ENCODE measurements at places on chromosomes 16 and 17.

DNA sequence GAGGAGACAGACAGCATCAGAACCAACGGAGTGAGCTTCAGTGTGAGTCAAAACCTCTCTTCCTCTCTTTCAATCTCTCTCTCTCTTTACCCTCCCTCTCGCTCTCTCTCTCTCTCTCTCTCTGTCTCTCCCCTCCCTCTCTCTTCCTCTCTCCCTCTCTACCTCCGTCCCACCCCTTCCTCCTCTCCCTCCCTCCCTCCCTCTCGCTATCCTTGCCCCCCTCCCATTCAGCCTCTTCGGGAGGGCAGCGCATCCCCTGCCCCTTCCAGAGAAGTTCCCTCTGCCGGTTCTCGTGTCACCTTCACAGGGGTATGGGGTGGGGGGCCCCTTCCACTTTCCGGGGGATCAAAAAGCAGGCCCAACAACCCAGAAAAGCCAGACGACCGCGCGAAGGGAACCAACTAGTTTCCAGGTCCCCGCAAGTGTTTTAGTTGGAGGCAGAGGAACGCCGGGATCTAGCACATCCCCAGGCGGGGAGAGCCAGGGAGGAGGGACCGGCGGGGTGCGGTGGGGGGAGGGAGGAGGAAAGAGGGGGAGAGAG is 28.9 kb upstream of the RBFOX1 start:
- DNase-seq, result no peak

GRCh38 chr17:82320140-82320840 is 2.9 kb upstream of the CD7 start:
- DNase-seq, result no peak

DNA sequence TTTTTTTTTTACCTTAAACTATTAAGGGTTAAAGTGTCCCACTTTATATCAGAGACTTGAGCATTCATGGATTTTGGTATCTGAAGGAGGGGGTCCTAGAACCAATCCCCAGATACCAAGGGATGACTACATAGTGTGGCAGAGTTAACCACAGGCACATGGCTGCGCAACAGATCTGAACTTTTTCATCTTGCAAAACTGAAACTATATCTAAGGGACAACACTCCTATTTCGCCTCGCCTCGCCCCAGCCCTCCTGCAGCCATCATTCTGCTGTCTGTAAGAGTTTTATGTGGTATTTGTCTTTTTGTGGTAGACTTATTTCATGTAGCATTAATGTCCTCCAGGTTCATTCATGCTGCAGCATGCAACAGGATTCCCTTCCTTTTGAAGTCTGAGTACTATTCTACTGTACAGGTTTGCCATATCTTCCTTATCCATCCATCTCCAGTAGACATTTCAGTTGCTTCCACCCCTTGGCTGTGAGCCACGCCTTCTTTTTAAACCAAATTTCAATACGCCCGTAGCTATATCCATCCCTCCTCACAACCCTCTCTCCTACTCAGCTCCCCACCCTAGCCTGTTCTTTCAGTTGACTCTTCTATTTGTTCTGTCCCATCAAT is 53.2 kb downstream of the AMFR start:
- no peak for DNase-seq

GRCh38 chr16:64865069-64865696 is 256.7 kb downstream of the CDH11 start:
- DNase-seq, result no peak

GRCh38 chr16:84851192-84852127 is 31.7 kb downstream of the CRISPLD2 start:
- DNase-seq, result no peak

DNA sequence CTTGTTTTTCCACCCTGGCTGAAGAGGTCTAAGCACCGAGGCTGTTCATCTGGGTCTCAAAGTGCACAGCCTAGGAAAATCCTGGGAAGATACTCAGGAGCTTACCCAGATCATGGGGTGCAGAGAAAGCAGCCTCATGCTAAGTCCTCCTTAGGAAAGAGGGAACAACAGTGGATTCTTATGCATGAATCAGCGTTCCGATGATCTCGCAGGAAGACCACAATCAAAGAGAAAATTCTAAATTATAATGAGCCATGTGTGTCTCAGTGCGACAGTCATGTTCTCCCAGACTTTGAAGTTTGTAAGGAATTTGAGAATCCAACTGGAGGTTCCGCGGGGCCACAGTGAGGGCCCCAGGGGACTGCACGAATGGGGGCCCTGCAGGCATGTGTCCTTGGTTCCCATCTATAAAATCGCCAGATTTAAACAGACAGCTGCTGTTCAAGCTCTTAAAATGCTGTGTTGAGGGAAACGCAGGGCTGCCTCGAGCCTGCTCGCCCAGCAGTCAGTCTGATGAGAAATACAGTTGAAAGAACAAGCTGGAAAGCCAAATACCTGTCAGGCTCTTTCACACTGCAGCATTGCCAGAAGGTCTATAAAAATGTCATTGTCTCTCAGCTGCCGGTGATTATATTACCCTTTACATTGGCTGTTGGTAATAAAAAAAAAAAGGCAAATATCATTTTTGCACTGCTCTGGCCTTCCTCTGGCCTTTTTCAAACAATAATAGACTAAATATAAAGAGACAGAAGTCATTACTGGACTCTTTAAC is 152.1 kb downstream of the PMP22 start:
- no peak for DNase-seq

GRCh38 chr16:53457670-53458069 is 23.4 kb downstream of the RBL2 start:
- DNase-seq, result peak; percentile 7

- no peak for DNase-seq
These were observed 7.8 kb upstream of the BIRC5 start for GRCh38 chr17:78206298-78206697.

DNA sequence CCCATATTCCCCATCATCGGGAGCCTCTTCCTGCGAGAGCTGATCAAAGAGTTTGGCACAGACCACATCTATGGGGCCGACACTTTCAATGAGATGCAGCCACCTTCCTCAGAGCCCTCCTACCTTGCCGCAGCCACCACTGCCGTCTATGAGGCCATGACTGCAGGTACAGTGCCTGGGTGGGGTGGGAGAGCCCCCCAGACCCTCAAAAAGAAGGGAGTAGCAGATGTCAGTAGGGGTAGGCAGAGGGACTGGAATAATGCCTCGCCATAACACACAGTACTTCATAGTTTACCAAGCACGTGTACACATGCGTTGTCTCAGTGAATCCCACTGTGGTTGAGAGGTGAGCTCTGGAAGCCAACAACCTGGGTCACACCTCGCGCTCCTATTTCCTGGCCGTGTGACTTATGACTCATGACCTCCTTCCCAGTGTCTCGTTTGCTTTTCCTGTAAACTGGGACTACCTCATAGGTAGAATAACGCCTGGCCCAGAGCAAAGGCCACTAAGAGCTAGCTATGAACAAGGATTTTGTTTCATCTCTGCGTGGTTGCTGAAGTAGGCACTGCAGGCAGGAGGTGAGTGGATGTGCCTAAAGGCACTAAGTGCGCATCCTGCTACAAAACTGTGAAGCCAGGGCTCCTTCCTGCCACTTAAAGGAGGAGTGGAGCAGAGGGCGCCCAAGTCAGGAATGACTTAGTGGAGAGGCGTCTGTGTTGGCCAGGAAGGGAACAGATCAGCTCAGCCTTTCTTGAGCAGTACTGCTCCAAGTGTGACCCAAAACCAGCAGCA is 5.2 kb downstream of the NAGLU start:
- DNase-seq, result no peak

GRCh38 chr16:72596373-72596772 is 424.4 kb upstream of the PMFBP1 start:
- DNase-seq, result no peak

DNA sequence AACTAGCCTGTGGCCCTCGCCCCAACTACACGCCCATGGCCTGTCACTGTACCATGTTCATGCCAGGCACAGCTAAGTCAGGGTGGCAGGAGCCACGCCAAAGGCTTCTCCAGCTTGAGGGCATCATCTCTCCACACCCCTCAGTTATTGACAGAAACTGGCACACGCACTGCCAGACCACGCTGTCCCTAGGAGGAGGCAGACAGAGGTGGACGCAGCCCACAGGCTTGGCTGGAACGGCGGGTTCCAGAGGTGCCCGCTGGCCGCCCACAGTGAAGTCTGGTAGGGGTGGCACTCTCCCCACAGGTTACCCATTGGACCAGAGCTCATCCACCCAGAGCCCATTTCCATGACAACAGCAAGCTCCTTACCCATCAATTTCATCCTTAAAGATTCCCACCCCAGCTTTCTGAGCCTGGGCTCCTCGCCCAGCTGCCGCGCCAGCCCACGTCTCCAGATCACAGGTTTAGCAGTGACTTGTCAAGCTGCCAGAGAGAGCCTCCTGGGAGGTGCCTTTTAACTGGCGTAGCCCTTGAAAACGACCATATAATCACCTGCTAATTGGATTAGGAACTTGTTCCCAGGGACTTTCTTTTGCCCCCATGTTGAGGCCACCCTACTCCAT is 27.9 kb downstream of the RPRML start:
- DNase-seq, result no peak

- DNase-seq, result no peak
These were observed 70.4 kb upstream of the SMURF2 start for GRCh38 chr17:64732336-64733006.

- no peak for DNase-seq
These were observed 30.5 kb upstream of the SLC5A10 start for GRCh38 chr17:18921485-18921884.

DNA sequence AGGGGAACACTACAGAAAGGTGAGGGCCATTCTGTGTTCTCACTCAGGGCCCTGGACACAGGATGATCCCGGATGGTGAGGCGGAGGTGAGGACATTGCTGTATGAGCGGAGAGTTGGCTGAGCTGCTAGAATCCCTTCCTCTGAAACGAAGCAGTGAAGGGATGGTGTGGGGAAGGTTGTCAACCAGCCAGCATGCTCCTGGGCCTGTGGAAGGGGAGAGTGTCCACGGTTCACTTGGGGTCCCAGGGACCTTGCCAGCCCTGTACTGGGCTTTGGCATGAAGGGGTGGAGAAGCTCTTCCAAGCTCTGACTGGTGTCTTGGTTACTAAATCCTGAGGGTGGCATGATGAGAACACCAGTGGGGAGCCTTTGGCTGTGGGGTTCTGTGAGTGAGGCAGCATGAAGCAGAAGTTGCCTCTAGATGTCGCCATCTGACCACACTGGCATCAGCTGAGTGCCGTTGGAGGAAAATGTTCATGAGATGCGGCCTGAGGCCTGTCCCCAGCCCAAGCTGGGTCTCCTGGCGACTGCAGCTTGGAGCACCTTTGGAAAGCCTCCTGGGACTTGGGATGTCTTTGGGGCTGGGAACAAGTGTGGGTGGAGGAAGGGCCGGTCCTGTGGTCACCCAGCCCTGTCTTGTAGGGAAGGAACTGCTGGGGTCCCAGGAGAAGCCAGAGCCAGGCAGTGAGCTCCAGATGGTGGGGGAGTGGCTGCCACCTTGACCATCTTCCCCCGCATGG is 14.8 kb downstream of the PDP2 start:
- peak; percentile 43 for DNase-seq
